HT-29 (cell line): ENCODE measurements at places on chromosomes 2 and 18.

DNA sequence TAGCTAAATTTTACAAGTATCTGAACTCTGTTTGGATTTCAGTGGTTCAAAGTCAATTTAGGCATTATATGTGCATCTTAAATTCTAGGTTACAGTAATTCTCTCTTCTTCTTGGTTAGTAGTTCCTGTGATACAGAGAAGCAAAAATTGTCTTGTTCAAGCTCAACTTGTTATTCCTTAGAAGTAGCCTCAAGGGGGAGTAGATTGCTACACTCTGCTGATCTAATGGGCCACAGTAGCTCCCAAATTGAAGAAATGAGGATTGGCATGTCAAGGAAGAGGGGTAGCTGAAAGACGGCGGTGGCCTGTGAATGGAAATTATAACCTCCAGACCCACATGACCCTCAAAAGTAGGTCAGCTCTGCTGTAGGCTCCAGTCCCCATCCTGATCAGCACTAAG, 334.7 kb downstream of the HRH4 start:
- no peak for DNase-seq

DNA sequence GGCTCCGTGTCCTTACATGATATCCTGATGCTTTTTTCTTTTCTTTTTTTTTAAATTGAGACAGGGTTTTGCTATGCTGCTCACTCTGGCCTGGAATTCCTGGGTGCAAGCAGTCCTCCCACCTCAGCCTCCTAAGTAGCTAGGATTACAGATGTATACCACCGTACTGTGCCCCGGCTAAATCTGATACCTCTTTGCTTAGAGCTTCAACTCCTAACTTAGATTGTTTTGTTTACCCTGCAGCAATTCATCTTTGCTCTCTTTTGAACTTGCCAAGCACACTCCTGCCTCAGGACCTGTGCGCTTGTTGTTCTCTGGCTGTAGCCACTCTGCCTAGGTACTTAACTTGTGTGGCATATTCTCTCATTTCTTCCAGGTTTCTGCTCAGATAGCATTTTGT, 24.5 kb downstream of the RAB10 start:
- DNase-seq, result no peak

- no peak for DNase-seq
Observed at GRCh38 chr18:76318607-76319006, 176.4 kb downstream of the ZNF516 start.

GRCh38 chr2:241603686-241604085, 33.3 kb downstream of the THAP4 start:
- no peak for DNase-seq

GRCh38 chr2:203909261-203909967, 27.1 kb upstream of the ICOS start:
- peak; percentile 52 for DNase-seq

DNA sequence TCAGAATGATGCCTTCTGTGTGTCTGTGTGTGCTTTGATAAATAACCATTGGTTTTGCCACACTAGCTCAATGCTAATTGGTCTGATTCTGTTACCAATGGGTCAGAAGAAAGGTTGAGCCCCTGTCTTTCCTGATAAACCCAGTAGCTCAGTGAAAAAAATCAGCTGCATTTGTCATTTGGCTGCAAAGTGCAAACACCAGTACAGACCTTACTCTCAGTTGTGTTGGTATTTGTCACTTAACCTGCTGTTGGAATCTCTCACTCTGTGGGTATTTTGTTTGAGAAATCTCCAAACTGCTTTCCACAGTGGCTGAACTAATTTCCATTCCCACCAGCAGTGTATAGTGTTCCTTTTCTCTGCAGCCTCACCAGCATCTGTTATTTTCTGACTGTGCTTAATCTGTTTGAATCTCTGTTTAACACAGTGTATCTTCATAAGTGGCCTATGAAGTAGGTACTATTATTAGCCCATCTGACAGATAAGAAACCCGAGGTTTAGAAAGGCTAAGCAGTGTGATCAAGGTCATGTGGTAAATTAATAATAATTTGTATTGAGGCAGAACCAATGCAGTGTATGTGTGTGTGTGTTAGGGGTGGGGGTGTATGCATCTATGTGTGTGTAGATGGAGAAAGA, 26.7 kb downstream of the LIMS1 start:
- DNase-seq, result no peak

- peak; percentile 63 for DNase-seq
Observed at GRCh38 chr18:32349728-32350395, 120.8 kb downstream of the GAREM1 start.

DNA sequence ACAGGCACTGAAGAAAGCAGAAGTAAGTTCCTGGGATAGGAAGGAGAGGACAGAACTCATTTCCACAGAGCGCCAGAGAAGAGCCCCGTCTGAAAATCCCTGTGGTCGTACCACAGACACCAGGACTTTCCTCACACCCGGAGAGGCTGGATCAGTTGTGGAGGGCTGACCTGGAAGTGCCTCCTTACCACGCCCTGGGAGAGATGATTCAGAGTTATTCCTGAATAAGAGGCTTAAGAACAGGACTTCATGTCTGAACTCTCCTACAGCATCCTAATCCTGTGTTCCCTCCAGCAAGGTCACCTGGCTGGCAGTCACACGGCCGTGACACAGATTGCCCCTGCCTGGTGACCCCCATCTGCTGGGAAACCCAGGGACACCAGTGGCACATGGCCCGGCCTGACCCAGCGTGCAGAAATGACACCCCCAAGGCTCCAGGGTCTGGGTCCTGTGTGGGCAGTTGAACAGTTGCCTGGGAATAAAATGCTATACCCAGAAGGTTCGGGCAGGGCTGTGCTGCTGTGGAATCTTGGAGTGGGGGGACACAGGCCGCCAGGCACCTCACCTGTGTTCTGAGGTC, 105.9 kb downstream of the PXDN start:
- DNase-seq, result no peak

GRCh38 chr2:103010751-103011150, 248.9 kb downstream of the TMEM182 start:
- DNase-seq, result no peak

DNA sequence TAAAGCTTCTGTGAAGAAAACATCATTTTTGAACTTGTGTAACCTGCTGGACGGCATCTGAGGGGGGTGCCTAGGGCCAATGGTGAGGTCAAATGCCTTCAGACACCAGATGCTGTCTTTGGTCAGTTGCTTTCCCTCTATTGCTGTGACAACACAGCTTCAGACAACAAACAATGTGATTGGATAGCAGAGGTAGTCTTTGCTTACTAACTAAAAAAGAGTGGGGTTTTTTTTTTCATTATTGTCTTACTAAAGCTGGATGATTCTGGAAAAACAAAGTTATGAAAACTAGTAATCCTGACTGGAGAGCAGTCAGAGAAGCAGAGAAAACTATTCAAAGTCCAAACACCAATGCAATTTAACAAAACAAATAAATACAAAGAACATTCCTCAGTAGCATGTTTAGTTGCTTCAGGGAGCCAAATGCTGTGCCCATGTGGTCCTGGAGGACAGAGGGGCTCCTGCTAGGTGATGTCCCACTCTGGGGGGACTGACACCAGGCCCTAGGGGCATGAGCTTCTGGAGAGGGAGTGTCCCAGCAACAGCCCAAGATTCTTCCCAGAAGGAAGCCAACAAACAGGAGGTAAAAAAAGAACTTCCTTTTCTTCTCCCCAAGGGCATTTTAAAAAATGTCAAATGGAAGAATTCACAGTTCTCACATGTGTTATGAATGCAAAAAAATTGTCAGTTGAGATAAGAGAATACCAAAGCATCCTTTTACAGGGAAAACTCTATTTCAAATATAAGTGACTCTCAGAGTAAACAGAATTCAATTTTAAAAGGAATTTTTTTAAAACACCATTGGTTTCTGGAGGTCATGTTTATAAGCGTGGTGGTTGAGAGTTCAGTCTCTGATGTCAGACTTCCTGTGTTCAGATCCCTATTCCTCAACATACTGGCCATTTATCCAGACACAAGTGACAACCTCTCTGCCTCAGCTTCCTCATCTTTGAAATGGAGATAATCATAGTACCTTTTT, 181.1 kb upstream of the PGAP1 start:
- peak; percentile 46 for DNase-seq
